Hematopoietic multipotent progenitor cell treated with erythropoietin and hydrocortisone succinate and interleukin-3 and kit ligand, for 17 days (in vitro differentiated cells): ENCODE measurements at places on chromosomes 7 and 10.

- peak; percentile 79 for DNase-seq
Observed at GRCh38 chr10:22712211-22712955, 2.0 kb downstream of the PIP4K2A start.

- DNase-seq, result no peak
Observed at GRCh38 chr10:28242555-28243204, 60.2 kb downstream of the MPP7 start.

DNA sequence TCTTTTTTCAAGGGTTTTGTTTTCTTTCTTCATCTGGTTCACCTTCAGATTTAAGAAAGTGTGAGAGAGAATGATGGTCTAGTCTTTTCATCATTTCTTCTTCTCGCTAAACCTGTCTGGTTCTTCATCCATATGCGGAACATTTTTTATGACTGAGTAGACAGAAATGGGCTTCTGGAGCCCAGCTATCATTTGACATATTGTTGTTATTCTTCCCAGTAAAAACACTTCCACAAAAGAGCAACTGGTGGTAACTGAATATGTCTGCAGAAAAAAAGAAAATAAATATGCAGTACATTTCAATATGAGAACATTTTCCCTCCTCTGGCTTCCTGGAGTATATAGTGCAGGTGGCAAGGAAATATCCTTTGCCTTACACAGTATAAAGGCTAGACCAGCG lies 209.5 kb downstream of the JCAD start:
- no peak for DNase-seq

DNA sequence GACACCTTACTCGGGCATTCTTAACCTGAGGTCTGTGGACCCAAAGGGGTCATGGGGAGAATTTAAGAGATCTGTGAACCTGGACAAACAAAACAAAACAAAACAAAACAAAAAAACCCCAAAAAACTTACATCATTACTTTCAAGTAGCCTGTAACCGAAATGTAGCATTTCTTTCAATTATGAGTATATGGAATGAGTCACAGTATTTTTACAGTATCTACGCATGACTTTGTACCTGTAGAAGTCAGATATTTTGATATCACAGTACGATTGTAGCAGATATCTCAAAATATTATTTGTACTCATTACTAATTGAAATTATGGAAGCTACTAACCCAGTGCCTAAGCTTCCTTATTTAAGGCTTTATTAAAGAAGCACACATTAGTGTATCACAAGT lies 210.2 kb downstream of the JAZF1 start:
- no peak for DNase-seq

GRCh38 chr7:103711413-103711812 lies 265.4 kb upstream of the SLC26A5 start:
- no peak for DNase-seq

GRCh38 chr7:77917500-77918262 lies 119.1 kb downstream of the PHTF2 start:
- DNase-seq, result no peak

GRCh38 chr10:50990568-50991455 lies 83.5 kb upstream of the PRKG1 start:
- no peak for DNase-seq

GRCh38 chr10:51419196-51420093 lies 279.9 kb downstream of the CSTF2T start:
- no peak for DNase-seq

GRCh38 chr10:111887266-111887665 lies 296.3 kb downstream of the GPAM start:
- no peak for DNase-seq

- DNase-seq, result no peak
Observed at GRCh38 chr10:78202386-78202785, 168.7 kb downstream of the RPS24 start.

DNA sequence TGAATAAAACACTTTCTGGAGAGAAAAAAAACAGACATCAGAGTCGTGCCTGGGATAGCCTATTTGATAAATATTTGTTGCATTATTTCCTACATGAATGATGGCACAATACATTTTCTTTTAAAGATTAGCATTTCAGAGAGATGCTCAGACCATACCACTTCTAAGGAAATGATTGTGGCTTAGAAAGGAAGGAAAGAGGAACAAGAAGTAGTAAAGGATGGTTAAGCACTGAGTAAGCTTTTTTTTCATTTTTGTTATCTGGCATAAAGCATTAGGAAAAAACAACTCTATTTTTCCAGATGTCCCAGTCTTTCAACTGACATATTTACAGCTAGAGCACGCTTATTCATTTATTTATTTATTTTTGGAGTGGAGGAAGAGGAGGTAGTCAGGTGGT lies 258.8 kb upstream of the TEX47 start:
- no peak for DNase-seq

- DNase-seq, result no peak
Observed at GRCh38 chr10:88343761-88344484, 239.2 kb downstream of the RNLS start.

DNA sequence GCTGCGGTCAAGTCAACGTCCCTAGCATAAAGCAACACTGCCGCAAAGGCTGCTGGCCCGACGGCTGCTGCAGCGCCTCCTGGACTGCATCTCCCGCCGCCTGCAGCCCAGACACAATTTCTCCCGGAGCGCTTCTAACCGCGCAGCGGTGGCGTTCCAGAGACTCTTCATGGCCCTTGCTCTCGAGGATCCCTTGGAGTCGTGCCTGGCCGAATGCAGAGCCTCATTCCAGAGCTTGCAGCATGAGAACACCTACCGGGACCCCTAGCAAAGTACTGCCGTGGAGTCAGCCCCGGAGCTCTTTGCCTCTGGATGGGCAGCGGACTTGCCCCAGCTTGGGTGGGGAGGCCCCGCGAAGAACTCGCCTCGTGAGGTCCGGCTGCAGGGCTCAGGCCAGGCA lies 79.7 kb upstream of the ZNF32 start:
- DNase-seq, result no peak

DNA sequence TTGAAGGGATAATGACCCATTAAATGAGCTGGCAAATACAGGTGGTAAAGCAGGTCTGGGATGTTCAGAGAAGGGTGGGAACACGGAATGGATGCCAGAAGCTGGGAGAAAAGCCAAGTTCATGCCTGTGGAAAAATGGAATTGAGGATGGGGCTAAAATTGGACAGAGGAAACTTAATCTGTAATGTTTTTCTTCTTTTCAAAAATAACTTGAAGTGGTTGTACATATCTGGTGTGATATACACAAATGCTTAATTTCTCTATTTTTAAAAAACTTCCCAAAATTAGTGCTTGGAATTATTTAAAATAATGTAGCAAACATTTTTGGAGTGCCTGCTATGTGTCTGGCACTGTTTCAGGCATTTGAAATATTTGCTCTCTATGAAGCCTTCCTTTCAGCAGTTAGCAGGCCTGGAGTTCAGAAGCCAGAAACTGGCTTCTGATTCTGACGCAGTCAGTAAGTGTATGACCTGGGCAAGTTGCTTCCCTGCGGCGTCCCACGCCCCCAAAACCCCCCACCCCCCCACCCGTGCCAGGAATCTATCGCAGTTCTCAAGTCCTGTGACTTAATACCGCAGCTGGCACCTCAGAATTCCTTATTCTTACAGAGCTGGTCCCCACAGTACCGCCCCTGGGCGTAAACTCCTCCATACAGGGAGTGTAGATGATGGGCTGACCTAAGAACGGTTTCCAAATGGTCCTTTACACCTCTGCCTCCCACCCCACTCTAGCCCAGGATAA lies 828 bp upstream of the MALSU1 start:
- no peak for DNase-seq

- no peak for DNase-seq
Observed at GRCh38 chr10:7380704-7381241, 30.1 kb downstream of the SFMBT2 start.

GRCh38 chr10:30719832-30720231 lies 90.3 kb upstream of the LYZL2 start:
- DNase-seq, result no peak
